ENCODE measurements at places on chromosomes 5 and 9.

DNA sequence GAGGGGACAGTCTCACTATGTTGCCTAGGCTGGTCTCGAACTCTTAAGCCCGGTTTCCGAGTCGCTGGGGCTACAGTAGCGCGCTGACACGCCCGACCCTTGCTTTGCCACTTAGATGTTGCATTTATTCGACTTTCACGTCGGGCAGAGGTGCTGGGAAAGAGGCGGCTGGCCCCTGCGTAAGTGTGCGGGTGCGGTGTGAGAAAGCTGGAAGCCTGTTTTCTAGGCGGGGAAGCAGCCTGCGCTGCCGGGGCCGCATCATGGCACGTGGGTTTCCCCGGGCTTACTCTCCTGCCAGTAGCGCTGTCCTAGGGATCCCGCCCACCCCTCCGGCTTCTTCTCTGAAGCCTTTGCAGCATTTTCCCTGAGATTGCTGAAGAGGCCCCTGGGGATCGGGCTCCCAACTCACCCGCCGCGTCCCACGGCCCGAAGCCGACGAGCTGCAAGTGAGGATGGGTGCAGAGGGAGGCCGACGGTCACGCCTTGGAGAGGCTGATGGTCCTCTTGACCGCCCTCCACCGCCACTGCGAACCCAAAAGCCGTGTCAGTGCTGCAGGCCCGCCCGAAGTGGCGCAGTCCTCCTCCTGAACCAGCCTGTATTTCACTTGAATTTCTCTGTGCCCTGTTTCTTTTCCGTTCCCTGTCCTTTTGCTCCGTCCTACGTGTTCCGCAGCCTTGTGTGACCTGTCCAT is 5.8 kb upstream of the TRIM41 start:
- H3K36me3 ChIP-seq: peaks cover 8% of the 10 kb centered on the region
- no peaks in the 10 kb centered on the region for H3K27me3 ChIP-seq
- peaks cover 53% of the 10 kb centered on the region for H3K4me1 ChIP-seq
- peak; percentile 72 for DNase-seq
- peak overlapping the region; percentile 93 for H3K4me3 ChIP-seq
- H3K27ac ChIP-seq: peak overlapping the region; percentile 100

DNA sequence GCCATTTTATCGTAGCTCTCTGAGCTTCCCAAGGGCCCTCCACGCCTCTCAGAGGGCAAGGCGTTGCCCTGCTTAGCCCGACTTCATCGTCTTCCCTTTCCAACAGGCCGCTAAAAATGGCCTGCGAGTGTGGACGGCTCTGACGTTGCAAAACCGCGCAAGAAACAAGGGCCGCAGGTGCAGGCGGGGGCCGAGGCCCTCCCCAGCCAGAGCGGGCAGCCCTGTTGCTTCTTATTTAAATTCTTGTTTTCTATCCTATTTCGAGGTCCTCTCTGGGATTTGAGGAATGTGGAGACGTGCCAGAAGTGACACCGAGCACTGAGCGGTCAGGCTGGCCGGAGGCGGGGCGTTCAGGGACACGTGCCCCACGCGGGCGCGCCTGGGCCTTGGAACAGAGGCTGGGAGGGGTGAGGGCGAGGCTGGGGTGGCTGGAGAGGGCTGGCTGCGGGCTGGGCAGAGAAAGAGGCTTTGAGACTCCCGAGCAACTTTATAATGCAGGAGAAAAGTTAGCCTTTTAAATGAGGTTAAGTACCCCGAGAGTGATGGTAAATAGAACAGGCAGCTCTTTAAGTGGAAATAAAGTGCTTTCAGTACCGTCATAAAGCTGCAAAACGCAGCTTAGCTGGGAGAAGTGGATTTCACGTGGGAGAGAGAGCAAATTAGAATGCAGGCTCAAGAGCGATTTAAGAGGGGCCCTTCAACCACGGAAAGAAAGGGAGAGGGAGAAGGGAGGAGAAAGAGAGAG is 243.6 kb downstream of the AUH start:
- H3K27me3 ChIP-seq: peaks cover 17% of the 10 kb centered on the region
- no peak for DNase-seq
- H3K36me3 ChIP-seq: peaks cover 8% of the 10 kb centered on the region
- peaks cover 34% of the 10 kb centered on the region for H3K4me1 ChIP-seq

DNA sequence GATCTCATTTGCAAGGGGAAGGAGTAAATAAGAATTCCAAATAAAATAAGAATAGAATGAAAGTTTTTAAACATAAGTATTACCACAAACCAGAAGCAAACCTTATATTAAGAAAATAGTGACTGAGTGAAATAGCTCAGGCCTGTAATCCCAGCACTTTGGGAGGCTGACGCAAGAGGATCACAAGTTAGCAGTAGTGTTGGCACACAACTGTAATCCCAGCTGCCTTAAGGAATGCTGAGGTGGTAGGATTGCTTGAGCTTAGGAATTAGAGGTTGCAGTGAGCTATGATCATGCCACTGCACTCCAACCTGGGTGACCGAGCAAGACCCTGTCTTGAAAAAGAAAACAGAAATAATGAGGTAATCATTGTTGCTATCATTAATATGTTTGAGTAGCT is 47.0 kb downstream of the APC start:
- no peak overlapping the region for H3K27ac ChIP-seq
- H3K4me3 ChIP-seq: no peak overlapping the region

DNA sequence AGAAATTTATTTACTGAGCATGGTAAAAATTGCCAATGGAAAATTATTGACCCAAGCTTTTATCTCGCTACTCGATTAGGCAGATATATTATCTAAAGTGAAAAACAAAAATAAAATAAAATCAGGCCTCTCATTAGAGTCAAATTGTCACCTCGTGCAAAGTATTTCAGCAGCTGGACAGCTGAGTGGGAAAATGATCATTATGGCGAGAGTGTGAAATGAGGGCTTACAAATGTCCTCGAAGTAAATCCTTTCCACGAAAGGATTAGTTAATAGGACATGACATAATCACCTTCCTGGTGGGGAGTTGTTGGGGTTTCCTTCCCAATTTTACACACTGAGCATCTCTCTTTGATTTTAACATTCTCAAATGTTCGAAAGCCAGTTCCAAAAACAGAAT is 5.4 kb upstream of the DPYSL3 start:
- peaks cover 9% of the 10 kb centered on the region for H3K27me3 ChIP-seq
- no peak overlapping the region for H3K4me3 ChIP-seq
- peaks cover 2% of the 10 kb centered on the region for H3K4me1 ChIP-seq
- H3K36me3 ChIP-seq: no peaks in the 10 kb centered on the region

GRCh38 chr5:88675708-88676636 is 207.0 kb downstream of the MEF2C start:
- peaks cover 44% of the 10 kb centered on the region for H3K4me1 ChIP-seq
- no peak for DNase-seq
- peaks cover 15% of the 10 kb centered on the region for H3K36me3 ChIP-seq
- peaks cover 95% of the 10 kb centered on the region for H3K27me3 ChIP-seq
- H3K4me3 ChIP-seq: peak overlapping the region; percentile 83

DNA sequence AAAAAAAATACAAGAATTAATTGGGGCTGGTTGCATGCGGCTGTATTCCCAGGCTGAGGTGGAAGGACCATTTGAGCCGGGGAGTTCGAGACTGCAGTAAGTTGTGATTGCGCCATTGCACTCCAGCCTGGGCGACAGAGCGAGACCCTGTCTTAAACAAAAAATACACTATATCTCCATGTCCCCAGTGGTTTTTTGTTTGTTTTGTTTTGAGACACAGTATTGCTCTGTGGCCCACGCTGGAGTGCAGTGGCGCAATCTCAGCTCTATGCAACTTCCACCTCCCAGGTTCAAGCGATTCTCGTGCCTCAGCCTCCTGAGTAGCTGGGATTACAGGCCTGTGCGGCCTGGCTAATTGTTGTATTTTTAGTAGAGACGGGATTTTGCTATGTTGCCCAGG is 1.2 kb downstream of the COQ4 start:
- H3K27ac ChIP-seq: peak overlapping the region; percentile 92
- H3K4me1 ChIP-seq: peaks cover 8% of the 10 kb centered on the region
- H3K36me3 ChIP-seq: no peaks in the 10 kb centered on the region
- H3K4me3 ChIP-seq: peak overlapping the region; percentile 90
- DNase-seq: no peak

GRCh38 chr5:122871661-122872060 is 26.2 kb downstream of the SNX24 start:
- no peak for DNase-seq
- H3K36me3 ChIP-seq: no peaks in the 10 kb centered on the region
- no peak overlapping the region for H3K27ac ChIP-seq
- H3K27me3 ChIP-seq: peaks cover 4% of the 10 kb centered on the region

GRCh38 chr9:98109052-98109451 is 10.0 kb downstream of the TRIM14 start:
- H3K36me3 ChIP-seq: peaks cover 11% of the 10 kb centered on the region
- no peaks in the 10 kb centered on the region for H3K27me3 ChIP-seq
- H3K4me3 ChIP-seq: peak overlapping the region; percentile 78

GRCh38 chr9:4596165-4596922 is 65.8 kb upstream of the PLPP6 start:
- peaks cover 36% of the 10 kb centered on the region for H3K4me1 ChIP-seq
- peak overlapping the region; percentile 87 for H3K27ac ChIP-seq
- H3K36me3 ChIP-seq: no peaks in the 10 kb centered on the region
- DNase-seq: peak; percentile 46
- H3K27me3 ChIP-seq: no peaks in the 10 kb centered on the region

GRCh38 chr5:170248172-170248930 is 15.6 kb downstream of the C5orf58 start:
- peaks cover 68% of the 10 kb centered on the region for H3K36me3 ChIP-seq
- H3K27me3 ChIP-seq: no peaks in the 10 kb centered on the region
- H3K27ac ChIP-seq: peak overlapping the region; percentile 82
- DNase-seq: no peak
- peaks cover 37% of the 10 kb centered on the region for H3K4me1 ChIP-seq

- H3K4me1 ChIP-seq: no peaks in the 10 kb centered on the region
- no peaks in the 10 kb centered on the region for H3K36me3 ChIP-seq
- H3K27me3 ChIP-seq: peaks cover 10% of the 10 kb centered on the region
- DNase-seq: no peak
- H3K27ac ChIP-seq: no peak overlapping the region
- H3K4me3 ChIP-seq: no peak overlapping the region
These were observed 287.8 kb upstream of the RASA1 start for GRCh38 chr5:86979811-86980411.

DNA sequence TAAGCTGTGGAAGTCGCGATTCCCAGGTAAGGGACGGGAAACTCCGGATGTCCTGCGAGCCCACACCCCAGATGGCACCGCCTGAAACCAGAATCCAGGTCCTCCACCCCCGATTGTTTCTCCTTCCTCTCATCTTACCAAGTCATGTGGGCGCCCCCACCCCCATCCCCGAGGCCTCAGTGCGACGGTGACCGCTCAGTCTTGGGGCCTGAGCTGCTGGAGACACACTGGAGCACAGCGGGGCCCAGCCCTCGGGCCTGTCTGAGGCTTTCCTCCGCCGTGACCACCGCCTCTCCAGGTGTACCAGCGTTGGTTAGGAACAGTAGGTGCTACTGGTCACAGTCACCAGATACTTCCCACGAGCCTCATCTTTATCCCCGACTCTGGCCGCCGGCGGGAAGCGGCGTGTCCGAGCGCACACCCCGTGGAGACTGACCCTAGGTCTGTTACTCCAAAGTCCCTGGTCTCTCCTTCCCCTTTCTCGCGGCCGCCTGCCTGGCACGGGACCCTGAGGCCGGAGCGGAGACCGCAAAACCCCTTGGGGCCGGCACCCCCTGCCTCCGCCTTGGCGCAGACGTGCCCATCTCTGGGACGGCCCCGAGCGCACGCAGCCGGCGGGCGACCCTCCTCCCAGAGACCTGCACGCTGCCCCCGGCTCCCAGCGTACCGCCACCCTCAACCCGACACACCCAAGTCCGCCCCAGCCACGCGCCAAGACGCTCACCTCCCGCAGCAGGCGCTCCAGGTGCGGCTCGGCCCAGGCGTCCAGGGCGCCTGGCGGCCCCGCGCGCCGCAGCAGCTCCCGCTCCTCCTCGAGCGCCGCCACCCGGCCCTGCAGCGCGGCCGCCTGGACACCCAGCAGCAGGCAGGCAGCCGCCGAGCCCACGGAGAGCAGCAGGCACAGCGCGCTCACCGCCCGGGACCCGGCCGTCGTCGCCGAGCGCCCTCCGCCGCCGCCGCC is 733 bp downstream of the COL23A1 start:
- H3K4me3 ChIP-seq: peak overlapping the region; percentile 57
- no peak overlapping the region for H3K27ac ChIP-seq
- H3K36me3 ChIP-seq: peaks cover 9% of the 10 kb centered on the region
- peaks cover 61% of the 10 kb centered on the region for H3K27me3 ChIP-seq

- no peaks in the 10 kb centered on the region for H3K36me3 ChIP-seq
- peaks cover 4% of the 10 kb centered on the region for H3K4me1 ChIP-seq
- H3K27ac ChIP-seq: no peak overlapping the region
- DNase-seq: no peak
- no peak overlapping the region for H3K4me3 ChIP-seq
These were observed 2.7 kb downstream of the ASTN2 start for GRCh38 chr9:117412006-117412715.

- no peaks in the 10 kb centered on the region for H3K4me1 ChIP-seq
- no peaks in the 10 kb centered on the region for H3K36me3 ChIP-seq
- H3K27me3 ChIP-seq: peaks cover 5% of the 10 kb centered on the region
These were observed 147.8 kb downstream of the OXCT1 start for GRCh38 chr5:41722359-41722950.

GRCh38 chr5:78215972-78216371 is 78.5 kb downstream of the AP3B1 start:
- no peak overlapping the region for H3K4me3 ChIP-seq
- H3K36me3 ChIP-seq: peaks cover under 1% of the 10 kb centered on the region
- DNase-seq: no peak
- no peak overlapping the region for H3K27ac ChIP-seq
- H3K27me3 ChIP-seq: no peaks in the 10 kb centered on the region

- peaks cover 24% of the 10 kb centered on the region for H3K4me1 ChIP-seq
- no peak overlapping the region for H3K27ac ChIP-seq
- no peaks in the 10 kb centered on the region for H3K27me3 ChIP-seq
These were observed 1.6 kb upstream of the ARAP3 start for GRCh38 chr5:141683596-141684141.

DNA sequence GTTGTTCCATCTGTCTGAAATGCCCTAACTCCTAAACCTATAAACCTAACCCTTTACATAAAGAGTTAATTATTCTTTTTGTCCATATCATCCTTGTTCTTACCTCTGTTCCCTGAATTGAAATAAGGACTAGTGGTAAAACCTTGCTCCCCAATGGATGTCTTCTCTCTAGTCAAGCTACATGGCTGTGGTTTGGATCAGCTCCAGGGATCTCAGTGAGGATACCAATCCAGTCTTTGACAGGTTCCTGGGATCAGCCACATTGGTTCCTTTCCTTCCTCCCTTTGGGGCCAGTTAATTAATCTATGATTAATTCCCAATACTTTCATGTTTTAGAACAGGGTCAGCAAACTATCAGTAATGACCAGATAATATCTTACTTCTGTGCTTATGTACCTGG is 151.6 kb downstream of the SIL1 start:
- H3K27ac ChIP-seq: no peak overlapping the region
- no peak for DNase-seq
- H3K27me3 ChIP-seq: no peaks in the 10 kb centered on the region
- H3K36me3 ChIP-seq: no peaks in the 10 kb centered on the region
- no peaks in the 10 kb centered on the region for H3K4me1 ChIP-seq

- no peak overlapping the region for H3K27ac ChIP-seq
- no peak overlapping the region for H3K4me3 ChIP-seq
- H3K27me3 ChIP-seq: no peaks in the 10 kb centered on the region
- H3K36me3 ChIP-seq: no peaks in the 10 kb centered on the region
- DNase-seq: no peak
These were observed 262.7 kb downstream of the DEPDC1B start for GRCh38 chr5:60437308-60437707.

DNA sequence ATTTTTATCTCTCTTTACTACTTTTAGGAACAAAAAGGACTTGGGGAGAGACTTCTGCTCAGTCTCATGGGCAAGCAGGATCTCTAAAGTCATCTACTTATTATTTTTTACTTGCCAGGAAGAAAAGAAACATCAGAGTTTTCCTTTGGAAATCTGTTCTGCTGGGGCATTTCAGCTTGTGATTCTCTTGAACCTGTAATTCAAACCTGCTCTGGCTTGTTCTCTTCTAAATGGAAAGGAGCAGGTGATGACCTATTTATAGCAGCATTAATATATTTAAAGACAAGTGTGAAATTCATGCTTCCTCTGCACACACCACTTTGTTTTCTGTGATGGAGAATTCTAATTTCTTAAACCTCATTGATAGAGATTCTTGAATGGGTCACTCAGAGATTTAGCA is 2.0 kb downstream of the ADCY2 start:
- H3K4me3 ChIP-seq: no peak overlapping the region
